ENCODE measurements at places on chromosomes 1 and 21.

DNA sequence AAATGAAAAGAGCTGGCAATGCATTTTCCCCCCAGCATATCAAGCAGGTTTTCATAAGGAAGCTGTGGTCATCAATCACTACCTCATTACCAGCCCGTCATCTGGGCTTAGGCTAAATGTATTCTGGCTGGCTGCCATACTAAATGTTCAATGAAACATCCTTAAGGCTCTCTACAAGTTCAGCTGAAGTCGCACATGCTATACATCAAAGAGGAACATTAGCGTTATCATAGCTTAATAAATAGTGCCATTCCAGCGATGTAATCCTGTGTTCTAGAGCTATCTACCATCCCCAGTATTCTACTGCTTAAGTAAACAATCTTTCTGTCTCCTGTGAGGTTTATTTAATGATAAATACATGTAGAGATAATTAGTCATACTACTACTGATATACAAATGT, 288.8 kb downstream of the DPYD start:
- no peak for DNase-seq

DNA sequence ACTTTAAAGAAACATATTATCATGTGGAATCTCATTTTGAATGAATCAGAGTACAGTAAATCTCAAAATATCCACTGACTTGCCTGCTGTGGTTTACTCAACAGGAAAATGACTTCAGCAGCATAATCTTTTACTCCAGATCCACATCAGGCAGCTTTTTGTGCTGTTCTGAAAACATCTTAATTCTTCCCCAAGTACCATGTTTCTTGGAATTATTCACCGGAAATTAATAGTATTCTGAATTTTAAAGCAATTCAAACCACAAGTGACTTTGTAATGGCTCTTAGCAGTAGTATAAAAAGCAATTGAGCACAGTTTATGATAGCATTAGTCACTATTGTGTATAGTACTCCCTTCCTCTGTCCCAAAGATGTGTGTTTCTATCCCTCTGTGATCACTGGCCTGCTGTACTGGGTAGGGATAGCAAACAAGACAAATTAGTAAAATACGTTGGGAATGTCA, 64.2 kb upstream of the ERRFI1 start:
- DNase-seq, result no peak

DNA sequence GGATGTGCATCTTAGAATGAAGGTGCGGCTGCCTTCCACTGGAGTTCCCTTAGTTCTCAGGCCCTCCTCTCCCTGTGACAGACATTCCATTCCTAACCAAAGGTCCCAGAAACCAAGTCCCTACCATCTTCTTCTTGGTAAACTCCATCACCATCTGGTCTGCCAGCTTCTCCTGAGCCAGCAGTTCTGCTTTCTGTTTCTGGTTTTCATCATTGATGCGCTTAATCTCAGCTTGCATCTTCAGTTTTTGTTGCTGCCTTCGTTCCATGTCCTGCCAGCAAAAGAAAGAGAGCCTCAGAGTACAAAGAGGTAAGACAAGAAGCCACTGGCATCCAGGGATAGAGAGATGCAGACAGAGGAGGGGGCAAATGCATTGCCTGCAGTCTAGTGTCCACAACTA, 18.0 kb upstream of the VSIG8 start:
- no peak for DNase-seq

DNA sequence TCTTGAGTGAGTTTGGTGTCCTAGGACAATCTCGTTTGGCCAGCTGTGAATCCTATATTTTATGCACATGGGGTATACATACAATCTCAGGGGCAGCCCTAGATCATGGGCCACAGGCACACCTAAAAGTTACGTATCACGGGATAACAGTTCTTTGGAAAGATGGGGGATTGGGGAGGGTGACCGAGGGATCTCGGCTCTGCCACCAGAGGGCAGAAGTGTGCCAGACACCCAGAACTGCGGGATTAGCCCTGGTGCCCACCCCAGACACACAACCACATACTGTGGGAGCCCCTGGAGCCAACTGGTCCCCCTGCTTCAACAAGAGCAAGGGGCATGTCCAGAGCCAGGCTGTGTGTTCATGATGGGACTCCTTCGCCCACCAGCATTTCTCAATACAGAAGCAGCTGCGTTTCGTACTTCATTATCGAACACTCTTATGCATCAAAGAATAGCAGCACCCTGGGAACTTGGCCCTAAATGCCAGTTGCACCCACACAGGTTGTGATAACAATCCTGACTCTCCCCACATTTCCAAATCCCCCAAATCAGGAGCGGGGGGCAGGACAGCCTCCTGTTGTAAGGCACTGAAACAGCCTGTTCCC, 37.4 kb downstream of the TMCO4 start:
- peak; percentile 51 for DNase-seq

DNA sequence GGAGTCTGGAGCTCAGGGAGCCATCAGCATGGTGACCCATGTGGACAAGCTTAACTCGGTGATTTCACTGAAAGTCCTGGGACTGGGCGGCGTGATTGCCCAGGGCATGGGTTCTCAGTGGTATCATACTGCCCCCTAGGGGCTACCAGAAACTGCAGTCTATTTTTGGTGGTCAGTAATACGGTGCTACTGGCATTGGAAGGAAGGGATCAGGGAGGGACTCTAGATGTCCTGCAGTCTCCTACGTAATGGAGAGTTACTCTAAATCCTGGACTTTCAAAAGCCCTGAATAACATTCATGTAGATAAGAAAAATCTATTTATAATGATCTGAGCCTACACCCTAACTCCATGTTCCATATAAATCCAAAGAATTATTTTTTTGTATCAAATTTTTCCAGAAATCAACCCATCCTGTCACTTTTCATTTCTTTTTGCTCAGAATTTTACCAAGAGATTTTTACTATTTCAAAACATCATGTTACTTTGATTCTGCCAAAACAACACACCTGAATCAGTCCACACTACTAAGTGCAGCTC, 37.3 kb downstream of the PABPC4 start:
- DNase-seq, result peak; percentile 58

DNA sequence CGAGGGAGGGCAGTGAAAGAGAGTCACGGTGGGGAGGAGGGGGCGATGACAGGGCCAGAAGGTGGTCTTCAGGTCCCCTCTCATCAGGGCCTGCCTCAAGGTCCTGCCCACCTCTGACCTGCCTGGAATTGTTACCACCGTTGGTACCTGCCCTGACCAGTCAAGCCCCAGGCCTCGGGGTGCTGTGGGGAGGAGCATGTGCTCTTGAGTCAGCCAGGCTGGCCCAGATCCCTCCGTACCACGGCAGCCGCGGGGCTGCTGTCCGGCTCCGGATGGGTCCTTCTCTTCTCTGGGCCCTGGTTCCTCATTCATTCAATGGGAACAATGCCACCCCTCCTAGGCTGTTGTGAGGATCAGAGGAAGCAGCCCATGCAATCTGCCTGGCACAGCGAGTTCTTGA, 22.0 kb downstream of the SERINC2 start:
- no peak for DNase-seq

DNA sequence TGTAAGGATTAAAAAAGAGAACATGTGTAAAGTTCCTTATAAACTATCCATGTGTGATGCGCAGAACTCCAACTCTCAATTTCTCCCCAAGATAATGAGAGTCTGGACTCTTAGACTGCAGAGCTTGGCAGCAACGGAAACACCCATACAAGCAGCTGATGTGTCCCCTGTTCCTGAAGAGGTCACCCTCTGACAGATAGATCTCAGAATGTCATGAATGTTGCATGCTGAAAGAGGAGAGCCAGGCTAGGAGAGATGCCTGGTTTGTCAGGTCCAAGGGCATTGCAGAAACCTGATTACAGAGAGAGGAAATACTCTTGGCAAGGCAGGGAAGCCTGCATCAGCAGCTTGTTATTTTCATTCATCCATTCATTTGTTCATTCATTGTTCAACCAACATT, 24.2 kb downstream of the MTARC1 start:
- DNase-seq, result no peak

DNA sequence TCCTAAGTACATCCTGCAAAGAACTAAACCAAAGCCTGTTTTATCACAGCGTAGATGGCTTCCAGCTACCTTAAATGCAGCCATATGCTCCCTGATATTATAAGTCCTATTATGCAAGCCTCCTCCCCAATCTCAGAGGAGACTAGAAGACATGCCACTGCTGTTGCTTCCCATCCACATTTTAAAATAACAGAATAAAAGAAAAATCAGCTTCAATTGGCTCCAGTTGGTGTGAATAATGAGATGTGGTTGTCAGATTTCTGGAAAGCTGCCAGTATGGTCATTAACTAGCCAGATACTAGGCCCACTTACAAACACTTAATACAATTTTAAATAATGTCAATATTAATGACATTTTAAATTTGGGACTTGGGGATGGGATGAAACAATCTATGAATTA, 25.7 kb downstream of the WARS2 start:
- DNase-seq, result no peak

DNA sequence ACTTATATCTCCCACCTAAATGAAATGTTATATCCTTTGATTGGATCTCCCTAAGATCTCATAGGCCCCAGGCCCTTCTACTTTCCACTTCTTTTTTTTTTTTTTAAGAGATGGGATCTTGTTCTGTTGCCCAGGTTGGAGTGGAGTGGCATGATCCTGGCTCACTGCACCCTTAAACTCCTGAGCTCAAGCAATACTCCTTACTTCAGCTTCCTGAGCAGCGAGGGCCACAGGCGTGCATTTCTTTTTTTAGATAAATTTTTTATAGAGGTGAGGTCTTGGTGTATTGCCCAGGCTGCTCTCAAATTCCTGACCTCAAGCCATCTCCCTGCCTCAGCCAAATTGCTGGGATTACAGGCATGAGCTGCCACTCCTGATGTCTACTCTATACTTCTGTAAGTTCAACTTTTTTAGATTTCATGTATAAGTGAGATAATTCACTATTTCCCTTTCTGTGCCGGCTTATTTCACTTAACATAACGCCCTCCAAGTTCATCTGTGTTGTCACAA, 987.5 kb upstream of the NCAM2 start:
- DNase-seq, result no peak

DNA sequence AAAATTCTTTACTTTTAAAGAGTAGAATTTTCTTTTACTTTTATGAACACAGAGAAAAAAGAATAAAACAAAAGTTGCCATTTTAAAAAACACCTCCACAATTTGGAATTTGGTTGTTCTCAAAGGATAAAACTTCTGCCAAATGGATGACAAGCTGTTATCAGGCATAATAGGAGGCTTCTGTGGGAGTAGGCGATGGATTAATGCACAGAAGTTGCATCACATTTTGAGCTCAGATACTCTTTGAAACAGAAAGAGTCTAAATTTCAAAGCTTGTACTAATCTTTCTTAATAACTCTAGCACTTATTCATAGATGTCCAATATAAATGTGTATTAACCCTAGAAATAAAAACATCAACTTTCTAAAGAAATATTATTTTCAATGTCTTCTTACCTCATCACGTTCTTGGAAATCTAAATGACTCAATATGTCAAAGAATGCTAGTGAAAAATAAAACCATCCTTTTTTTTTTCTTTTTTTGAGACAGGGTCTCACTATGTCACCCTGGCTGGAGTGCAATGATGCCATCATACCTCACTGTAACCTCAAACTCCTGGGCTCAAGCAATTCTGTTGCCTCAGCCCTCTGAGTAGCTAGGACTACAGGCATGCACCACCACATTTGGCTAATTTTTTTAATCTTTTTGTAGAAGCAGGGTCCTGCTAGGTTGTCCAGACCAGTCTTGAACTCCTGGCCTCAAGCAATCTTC, 112.8 kb upstream of the USP25 start:
- no peak for DNase-seq

- no peak for DNase-seq
These were observed 10.5 kb upstream of the LAX1 start for GRCh38 chr1:203754455-203754864.

- DNase-seq, result no peak
These were observed 98.4 kb upstream of the LYPLAL1 start for GRCh38 chr1:219075121-219075879.

- no peak for DNase-seq
These were observed 178.4 kb downstream of the USP25 start for GRCh38 chr21:15908187-15908586.

DNA sequence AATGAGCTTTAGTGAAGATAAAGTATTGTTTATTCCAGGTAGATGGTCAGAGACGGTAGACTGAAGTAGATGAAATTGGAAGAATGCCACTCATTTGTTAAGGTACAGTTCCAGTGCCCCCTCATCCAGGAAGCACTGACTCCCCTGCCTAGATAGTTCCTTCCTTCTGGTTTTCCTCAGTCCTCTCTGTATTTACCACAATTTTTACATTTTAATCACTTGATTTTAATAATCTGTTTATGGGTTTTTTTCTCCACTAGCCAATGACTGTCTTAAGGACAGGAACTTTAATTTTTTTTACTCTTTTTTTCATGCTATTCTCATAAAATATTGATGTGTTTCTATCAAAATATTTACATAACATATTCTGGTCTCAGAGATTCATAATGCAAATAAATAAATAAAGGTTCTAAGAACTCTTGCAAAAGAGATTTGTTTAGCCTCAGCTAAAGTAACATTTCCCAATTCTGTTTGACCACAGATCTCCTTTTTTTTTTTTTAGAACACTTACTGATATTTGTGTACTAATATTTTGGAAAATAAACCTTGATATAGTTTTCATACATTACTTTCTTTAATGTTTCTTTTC, 651.6 kb downstream of the PLPP3 start:
- no peak for DNase-seq

DNA sequence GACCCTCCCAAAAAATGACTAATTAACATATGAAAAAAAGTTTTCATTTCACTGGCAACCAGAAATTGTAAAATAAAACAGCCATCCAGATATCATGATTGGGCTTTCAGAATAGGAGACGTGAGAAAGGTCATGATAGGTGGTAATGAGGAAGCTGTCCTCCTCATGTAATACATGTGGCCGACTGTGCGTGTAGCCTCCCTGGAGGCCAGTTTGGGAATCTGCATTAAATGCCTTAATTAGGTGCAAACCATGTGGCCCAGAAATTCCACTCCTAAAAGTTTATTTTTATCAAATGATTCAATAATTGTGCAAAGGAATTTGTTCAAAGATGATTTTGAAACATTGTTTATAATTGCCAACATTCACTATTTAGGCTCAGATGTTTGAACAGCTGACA, 127.6 kb upstream of the C1orf105 start:
- no peak for DNase-seq

DNA sequence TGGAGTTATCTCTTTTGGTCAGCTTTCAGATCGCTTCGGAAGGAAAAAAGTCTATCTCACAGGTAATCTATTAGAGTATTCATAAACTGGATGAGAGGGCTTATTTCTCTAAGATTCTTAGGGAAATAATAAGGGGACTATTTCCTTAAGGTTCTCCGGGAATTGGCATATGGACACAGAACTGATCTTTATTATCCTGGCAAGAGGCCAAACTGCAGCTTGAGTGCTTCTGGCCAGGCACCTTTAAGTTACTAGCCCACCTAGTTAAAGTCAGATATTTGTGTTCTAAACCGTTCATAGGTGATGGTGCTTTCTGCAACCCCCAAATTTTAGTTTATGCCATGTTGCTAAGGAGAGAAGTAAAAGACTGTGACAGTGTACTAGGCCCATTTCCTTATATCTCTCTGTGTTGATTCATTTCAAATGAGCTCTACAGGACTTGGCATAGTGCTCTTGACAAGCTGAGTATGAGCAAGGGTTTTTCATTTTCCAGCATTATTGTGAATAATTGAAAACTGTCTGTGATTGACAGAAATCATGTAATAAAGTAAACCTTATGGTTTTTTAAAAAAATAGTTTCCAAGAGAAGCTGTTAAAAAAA, 43.4 kb downstream of the SLC22A15 start:
- DNase-seq, result no peak
